Stimulated activated CD4-positive, alpha-beta T cell treated with anti-CD3 and anti-CD28 coated beads, Interleukin-1b, Interleukin-23, amount 100 ng/mL, for 1 hour (primary cell): ENCODE measurements at places on chromosomes 2 and 18.

DNA sequence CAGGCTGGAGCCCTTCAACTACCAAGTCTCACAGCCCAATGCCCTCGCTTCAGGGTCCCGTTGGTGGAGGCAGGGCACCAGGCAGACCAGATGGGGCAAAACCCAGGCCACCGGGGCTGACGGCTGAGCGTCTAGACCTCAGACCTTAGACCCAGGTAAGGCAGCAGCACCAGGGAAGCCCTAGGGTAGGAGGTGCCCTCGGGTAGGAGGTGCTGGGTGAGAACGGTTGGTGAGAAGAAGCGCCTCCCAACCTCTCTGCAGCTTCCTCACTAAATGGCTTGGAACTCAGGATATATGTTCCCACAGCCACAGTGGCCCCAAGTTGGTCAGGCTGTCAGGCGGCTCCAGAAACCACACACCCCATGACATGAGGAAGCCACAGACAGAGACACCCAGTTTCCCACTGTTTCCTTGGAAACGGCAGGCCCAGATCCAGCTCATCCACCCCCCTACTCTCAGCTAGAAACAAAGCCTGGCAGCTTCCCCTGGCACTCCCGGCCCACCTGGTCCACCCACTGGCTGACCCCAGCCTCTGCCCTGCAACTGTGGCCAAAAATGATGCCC lies 13.1 kb upstream of the MLPH start:
- DNase-seq = no peak

GRCh38 chr18:44895176-44895798 lies 214.6 kb downstream of the SETBP1 start:
- no peak for DNase-seq

DNA sequence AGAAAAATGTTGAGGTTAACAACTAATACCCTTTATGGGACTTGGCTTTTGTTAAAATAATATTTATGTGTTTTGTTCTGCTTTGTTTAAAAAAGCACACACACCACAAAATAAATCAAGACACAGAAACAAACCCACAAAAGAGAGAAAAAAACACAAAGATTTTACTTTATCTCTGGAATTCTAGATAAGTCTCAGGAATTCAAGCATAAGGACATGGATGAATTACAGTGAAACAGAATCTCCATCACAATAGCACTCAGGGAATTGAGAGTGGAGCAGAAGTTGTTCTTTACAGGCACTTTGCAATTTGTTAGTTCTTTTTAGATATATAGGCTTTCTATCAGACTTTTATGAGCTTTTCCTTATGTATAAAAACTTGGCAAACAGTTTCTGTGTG lies 360.9 kb upstream of the ZC3H15 start:
- no peak for DNase-seq

- DNase-seq = peak; percentile 27
Observed at GRCh38 chr2:230793572-230794359, 71.0 kb upstream of the ITM2C start.
